Left cardiac atrium (tissue), 4 donors: ENCODE measurements at places on chromosomes 16 and 17. TPM values are rescaled to one million over a fixed set of nuclear protein-coding genes. Genes with fewer than 3 reads are reported as not detected.

Gene ADGRG1
- 41.9 TPM for total RNA-seq

Gene MXRA7
- total RNA-seq: 506 TPM

Gene TSNAXIP1
- total RNA-seq: 0.74 TPM

Gene SCARF1
- 10.7 TPM for total RNA-seq

Gene MYH11
- 64.7 TPM for total RNA-seq

Gene RNF222
- not detected for total RNA-seq

Gene MYH2
- total RNA-seq: not detected

Gene CD300LG
- total RNA-seq: 14.5 TPM

Gene KRT24
- not detected for total RNA-seq

Gene AOC2
- total RNA-seq: 3.8 TPM

DNA sequence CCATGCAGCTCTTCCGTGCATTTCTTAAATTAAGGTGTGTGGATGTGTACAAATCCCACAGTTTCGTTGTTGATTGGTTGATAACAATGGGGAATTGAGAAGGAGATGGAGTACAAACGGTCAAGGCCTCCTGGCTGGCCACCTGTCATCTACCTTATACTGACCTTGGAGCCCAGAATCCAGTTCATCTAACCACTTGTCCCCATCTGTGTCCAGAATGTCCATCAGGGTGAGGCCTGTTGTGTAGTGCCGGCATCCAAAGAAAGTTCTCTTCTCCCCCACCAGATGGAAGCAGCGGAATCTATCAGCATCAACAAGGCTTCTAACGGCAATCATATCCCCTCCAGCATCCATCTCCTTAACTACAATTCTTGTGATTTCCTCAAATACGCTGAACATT, 1.5 kb downstream of the GSDMB start:
- DNase-seq: no peak

GRCh38 chr16:69553332-69553731, 12.4 kb upstream of the NFAT5 start:
- no peak for DNase-seq

DNA sequence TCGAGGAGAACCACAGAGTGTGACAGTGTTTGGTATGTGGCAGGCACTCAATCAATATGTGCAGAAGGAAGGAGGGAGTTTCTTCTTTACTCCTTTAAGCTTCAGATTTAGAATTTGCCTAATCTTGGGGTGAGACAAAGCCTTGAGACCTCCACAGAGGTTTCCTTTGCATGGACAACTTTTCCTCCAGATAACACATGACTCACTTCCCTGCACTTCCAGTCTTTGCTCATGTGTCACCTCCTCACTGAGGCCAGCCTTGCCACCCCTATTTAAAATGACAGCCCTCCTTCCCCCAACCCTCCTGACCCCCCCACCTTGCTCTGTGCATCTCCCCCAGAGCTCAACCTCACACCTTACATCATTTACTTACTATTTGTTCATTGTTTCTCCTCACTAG, 17.4 kb upstream of the NOS2 start:
- DNase-seq: no peak

DNA sequence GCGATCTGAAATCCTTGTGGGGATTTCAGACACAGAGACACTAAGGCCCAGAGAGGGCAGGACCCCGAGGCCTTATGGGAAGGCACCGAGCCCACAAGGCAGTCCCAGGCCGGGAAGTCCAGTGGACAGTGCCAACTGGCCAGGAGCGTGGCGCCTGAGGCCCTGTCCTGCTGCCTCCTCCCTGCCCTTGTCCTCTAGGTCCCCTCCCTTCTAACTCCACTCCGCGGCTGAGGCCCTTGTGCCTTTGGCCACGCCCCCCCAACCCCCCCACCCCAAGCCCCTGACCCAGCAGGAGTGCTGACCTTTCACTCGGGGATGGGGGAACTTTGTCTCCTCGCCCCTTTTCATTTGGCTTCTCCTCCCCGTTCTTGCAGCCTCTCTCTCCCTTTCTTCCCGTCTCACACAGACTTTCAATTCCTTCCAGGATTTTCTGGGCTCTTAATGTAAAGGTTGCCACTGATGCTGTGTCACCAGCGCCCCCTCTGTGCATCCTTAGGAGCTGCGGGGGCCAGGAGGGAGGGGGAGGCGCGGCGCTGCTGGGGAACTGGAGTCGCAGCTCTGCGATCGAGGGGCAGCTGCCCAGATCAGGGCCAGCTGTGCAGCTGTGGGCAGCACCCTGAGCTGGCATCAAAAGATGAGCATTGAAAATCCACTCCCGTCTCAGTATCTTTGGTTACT, 29.1 kb downstream of the CRHR1 start:
- DNase-seq: no peak

GRCh38 chr17:60902399-60902798, 224.7 kb downstream of the BCAS3 start:
- no peak for DNase-seq

DNA sequence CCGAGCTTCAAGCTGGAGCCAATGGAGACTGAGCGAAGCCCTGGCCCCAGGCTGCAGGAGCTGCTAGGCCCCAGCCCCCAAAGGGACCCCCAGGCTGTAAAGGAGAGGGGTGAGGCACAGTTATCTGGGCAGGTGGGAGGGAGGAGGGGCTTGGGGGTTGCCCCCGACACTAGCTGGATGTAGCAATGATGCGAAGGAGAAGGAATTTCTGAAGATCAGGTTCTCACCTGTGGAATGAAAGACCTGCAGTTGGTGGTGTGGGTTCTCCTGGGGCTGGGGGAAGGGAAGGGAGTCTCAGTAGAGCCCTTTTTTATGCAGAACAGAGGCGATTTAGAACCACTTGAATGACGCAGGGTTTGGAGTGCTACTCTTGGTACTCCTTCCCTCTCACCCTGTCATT, 1.8 kb downstream of the ZNF263 start:
- DNase-seq: no peak

DNA sequence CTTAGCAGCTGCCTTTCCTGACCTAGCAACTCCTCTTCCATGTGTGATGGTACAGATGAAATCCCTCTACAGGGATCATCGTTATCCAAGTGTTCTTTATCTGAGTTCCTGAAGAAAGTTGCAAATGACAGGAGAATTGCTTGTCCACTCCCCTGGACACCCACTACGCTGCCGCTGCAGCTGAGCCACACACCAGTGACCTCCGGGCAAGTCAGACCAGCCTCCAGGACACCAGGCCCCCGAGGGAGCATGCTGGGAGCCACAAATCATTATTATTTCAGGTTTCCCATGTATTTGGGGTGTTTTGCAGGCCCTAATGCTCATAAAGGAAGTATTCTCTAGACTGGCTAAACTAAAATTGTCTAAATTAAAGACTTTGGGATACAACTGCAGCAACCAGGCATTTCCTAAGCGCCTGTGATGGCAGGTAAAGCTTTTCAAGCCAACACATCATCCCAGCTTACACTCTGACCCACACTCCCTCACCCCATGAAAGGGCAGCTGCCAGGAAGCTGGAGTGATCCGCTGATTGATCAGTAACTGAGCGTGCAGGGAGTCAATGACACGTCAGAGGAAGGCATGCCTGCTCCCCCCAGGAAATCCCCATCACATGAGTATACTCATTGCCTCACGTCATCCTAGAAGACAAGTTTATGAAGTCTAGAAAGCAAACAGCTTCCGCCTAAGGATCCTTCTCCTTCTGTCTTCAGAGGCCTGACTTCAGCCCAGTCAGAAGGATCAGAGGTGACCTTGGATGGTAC, 14.4 kb downstream of the FA2H start:
- no peak for DNase-seq

DNA sequence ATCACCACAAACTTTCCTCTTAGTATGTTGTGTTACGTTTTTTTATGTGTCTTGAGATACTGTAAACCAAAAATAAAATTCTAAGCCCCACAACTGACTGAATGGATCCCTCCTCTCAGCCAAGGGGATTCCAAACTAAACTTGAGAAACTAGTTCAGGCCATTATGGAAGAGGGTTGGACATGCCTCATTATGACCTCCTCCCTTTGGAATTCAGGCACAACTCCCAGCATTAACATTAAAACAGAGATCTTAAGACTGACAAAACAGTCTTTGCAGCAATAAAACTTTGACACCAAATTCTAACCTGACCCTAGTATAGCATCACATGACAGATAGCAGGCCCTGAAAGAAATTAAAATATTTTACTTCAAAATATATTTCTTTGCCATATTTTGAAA, 51.1 kb upstream of the SLC47A1 start:
- DNase-seq: no peak

DNA sequence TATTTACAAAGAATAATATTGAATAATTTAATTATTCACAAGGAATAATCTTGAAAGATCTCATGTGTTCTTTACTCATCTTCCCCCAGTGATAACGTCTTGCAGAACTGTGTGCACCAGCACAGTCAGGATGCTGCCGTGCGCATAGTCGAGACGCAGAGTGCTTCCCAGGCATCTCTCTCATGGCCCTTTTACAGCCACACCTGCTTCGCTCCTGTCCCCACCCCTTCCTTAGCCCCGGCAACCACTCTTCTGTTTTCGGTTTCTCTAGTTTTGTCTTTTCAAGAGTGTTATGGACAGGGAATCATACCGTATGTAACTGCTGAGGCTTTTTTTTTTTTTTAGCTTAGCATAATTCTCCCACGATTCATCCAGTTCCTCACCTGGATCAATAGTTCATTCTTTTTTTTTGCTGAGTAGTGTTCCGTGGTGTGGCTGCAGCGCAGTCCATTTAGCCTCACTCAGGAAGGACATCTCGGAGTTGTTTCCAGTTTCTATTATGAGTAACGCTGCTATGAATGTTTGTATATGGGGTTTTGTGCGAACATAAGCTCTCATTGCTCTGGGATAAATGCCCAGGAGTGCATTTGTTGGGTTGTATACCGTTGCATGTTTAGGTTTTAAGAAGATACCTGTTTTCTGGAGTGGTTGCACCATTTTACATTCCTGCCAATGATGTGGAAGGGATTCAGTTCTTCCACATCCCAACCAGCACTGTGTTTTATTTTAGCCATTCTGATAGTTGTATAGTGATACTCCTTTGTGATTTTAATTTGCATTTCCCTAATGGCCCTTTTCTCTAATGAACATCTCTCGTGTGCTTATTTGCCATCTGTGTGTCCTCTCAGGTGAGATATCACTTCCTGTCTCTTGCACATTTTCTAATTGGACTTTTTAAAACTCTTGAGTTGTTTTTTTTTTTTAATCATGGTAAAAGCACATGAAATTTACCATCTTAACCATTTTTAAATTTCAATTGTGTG, 47.6 kb downstream of the SEC14L1 start:
- DNase-seq: no peak

DNA sequence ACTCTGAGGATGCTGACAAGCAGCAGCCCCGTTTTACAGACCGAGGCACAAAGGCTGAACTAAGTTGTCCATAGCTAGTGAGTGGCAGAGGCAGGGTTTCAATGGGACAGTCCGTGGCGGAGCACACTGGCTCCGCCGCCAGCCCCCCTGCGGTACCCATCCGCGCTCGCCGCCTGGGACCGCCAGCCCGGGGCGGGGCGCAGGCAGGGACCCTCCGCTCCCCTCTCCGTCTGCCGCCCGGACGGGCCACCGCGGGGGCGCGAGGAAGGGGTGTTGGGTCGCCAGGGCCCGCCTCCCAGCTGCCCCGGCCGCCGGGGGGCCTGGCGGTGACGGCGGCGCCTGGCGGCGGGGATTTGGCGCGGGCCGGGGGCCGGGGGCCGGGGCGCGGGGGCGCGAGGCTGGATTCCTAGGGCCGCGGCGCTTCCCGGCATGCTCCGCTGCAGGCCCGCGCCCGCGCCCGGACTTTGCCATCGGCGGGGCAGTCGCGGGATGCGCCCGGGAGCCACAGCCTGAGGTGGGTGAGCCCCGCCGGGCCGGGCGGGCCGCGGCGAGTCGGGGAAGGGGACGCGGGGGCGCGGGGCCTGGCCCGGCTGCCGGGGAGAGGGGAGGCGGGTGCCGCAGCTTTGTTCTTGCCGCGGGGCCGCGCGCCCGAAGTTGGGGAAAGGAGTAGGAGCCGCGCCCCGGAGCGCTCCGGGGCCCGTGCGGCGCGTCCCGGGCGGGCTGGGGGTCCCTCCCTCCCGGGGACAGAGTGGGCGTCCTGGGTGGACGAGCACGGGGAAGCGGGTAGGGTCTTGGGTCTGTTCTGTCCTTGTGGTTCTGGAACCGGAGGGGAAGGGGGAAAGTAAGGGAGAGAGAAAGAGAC, at the start of gene TMEM98:
TSS of gene TMEM98 (plus strand) at position 430 of the 862 bp plus-strand sequence. CDS start 3,376 bp downstream, outside the sequence.
- peak; percentile 46 for DNase-seq

DNA sequence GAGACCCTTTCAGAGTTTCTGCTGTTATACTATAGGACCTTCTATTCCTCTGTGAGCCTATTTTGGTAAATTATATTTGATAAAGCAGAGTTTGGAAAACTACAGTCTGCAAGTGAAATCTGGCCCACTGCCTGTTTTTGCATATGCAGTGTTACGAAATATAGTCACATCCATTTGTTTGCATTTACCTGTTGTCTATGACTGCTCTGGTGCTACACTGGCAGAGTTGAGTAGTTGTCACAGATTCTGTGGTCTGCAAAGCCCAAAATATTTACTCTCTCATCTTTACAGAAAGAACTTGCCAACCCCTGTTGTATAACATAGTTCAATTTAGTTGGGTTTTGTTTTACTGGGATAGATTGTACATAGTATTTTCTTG, 42.3 kb downstream of the TNRC6A start:
- DNase-seq: no peak

DNA sequence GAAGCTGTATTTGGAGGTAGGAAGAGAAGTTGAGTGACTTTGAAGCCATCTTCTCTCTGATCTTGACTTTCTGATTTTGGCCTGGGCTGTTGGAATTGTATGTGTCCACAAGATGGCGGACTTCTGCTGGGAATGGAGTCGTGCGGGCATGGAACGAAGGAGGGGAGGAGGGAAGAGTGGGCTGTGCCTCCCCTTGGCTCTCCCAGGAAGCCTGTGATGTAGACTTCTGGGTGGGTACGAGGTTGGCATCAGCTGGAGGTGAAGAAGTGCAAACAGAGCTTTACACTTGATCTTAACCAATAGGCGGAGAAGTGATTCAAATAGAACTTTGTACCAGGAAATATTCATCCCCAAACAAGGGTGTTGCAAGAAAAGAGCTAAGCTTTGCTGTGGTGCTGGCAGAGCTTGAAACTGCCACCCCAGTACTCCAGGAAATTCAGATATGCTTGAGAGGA, 7.4 kb upstream of the TMEM220 start:
- DNase-seq: peak; percentile 58

- DNase-seq: no peak
These were observed 5.7 kb upstream of the SLC38A8 start for GRCh38 chr16:84048270-84048669.

DNA sequence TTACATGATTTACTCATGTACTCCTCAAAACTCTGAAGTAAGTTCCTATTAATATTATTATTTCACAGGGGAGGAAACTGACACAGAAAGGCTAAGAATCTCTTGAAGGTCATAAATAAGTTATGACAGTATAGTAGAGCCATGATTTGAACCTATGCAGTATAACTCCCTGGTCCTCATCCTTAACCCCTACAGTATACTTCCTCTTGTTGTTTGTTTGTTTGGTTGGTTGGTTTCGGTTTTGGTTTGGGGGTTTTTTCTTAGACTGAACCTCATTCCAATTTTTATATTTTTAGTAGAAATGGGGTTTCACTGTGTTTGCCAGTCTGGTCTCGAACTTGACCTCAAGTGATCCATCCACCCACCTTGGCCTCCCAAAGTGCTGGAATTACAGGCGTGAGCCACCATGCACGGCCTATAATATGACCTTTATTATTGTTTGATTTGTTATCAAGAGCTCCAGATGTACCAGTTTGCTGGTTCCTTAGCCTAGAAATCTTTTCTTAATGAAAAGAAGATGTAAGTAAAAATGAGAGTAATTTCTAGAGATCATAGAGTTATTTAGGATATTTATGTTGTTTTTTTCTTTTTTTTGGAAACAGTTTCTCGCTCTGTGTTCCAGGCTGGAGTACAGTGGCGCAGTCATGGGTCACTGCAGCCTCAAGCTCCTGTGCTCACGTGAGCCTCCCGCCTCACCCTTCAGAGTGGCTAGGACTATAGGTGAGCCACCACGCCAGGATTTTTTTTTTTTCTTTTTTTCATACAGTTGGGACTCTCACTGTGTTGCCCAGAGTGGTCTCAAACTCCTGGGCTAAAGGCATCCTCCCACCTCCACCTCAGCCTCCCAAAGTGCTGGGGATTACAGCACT, 4.8 kb downstream of the PRR11 start:
- DNase-seq: no peak
